HFFc6 (cell line): ENCODE measurements at places on chromosomes 3 and 15.

DNA sequence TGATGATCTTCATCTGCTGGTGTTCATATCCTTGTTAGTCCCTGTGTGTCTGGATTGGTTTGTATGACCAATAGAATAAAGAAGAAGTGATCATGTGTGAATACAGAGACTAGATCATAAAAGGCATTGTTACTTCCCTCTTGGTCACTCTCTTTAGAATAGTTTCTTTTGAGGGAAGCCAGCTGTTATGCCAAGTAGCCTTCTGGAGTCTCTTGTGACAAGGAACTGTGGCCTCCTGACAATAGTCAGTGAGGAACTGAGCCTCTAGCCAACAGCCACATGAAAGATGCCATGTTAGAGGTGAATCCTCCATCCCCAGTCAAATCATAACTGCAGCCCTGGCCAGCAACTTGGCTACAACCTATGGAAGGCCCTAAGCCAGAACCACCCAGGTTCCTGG is 63.0 kb upstream of the SMAD3 start:
- no peak for DNase-seq

DNA sequence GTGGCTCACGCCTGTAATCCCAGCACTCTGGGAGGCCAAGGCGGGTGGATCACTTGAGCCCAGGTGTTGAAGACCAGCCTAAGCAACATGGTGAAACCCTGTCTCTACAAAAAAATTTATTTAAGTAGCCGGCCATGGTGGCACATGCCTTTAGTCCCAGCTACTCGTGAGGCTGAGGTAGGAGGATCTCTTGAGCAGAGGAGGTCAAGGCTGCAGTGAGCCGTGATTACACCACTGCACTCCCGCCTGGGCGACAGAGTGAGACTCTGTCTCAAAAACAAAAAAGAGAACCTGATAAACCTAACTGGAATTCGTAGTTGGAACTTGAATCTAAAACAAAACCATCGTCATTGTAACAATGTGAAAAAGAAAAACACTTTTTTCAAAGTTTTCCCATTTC is 57.1 kb downstream of the TCAIM start:
- DNase-seq: no peak

- DNase-seq: no peak
These were observed 312.0 kb upstream of the CCDC54 start for GRCh38 chr3:107065094-107065861.

- no peak for DNase-seq
These were observed 1.2 kb upstream of the CAPN3 start for GRCh38 chr15:42358141-42358540.

GRCh38 chr3:127207727-127208482 is 15.0 kb downstream of the PRR23E start:
- DNase-seq: no peak

DNA sequence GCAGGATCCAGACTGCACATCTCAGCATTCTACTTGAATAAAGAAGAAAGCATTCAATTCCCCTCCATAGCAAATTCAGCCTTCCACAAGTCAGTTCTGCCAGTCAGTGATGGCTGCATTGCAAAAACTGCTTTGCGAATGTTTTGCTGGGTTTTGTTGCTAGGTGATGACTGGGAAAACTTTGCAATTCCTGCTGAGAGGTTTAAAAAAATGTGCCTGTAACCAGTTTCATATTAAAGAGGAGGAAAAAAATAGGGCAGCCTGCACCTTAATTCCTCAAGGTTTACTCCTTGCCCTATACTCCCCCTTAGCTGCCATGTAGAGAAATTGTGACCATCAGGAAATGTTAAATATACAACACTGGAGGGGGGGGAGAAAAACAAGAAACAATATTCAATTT is 225.6 kb upstream of the ATP11B start:
- DNase-seq: no peak

- no peak for DNase-seq
These were observed 4.2 kb downstream of the TBC1D23 start for GRCh38 chr3:100265016-100265415.

- DNase-seq: no peak
These were observed 131.7 kb upstream of the ROBO2 start for GRCh38 chr3:76908156-76908555.

GRCh38 chr15:67777773-67778172 is 47.5 kb upstream of the SKOR1 start:
- no peak for DNase-seq

- peak; percentile 90 for DNase-seq
These were observed 1.4 kb downstream of the CRTAP start for GRCh38 chr3:33115024-33115768.

- DNase-seq: no peak
These were observed 3.5 kb upstream of the ROPN1B start for GRCh38 chr3:125965505-125965904.

DNA sequence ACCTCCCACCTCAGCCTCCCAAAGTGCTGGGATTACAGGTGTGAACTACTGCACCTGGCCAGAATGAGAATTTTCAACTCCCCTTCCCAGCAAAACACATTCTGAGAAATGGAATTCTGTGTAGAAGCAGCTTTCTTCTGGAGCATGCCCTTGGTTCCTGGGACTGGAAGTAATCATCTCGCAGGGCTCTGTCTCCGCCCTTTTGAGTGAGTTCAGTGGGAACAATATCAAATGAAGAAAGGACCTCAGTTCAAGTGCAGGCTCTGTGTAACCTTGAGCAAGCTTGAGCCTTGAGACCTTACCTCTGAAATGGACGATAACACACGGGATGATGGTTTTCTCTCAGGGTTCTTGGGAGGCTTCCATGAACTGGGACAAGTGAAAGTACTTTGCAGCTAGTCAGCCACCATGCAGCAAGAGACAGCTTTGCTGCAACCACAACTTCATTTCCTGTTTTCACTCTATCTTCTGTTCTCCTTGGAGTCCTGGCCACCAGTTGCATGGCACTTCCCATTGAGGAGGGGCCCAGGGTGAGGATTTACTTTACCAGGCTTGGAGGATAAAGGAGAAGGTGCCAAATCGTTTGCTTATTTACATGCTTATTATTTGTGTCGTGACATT is 35.7 kb upstream of the IGF1R start:
- DNase-seq: no peak

- DNase-seq: peak; percentile 58
These were observed 157.3 kb downstream of the ADAMTS9 start for GRCh38 chr3:64530434-64531049.

- peak; percentile 62 for DNase-seq
These were observed 645.9 kb downstream of the OTOL1 start for GRCh38 chr3:162142511-162142910.

DNA sequence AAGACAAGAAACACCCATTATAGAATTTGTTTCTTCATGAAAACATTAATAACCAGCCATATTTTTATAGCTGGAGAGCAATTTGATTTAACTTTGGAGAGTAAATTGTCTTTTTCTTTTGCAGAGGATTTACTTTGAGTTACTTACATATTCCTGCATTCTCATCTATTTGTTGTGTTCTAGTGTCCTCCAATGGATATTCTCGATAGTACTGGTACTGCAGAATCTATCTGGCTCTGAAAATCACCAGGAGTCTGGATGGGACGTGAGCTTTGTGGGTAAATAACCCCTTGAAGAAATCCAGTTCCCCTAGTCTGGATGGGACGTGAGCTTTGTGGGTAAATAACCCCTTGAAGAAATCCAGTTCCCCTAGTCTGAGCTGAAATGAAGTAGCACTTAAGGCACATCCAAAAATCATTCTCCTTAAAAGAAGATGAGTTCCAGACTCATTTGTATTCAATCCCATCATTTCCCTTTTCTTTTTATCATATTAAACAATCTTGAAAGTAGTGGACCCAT is 294.1 kb upstream of the UBE2E2 start:
- DNase-seq: no peak

- no peak for DNase-seq
These were observed 107.3 kb downstream of the HERC1 start for GRCh38 chr15:63726491-63726890.

- DNase-seq: peak; percentile 73
These were observed 13.8 kb downstream of the ATP10A start for GRCh38 chr15:25849157-25849921.

- DNase-seq: no peak
These were observed 224.2 kb upstream of the CFAP20DC start for GRCh38 chr3:59273976-59274375.

- no peak for DNase-seq
These were observed 26.6 kb downstream of the AGBL1 start for GRCh38 chr15:86106306-86106705.

- DNase-seq: no peak
These were observed 33.9 kb upstream of the SLC41A3 start for GRCh38 chr3:126117786-126118185.

GRCh38 chr3:100766069-100766468 is 56.8 kb downstream of the TFG start:
- no peak for DNase-seq

DNA sequence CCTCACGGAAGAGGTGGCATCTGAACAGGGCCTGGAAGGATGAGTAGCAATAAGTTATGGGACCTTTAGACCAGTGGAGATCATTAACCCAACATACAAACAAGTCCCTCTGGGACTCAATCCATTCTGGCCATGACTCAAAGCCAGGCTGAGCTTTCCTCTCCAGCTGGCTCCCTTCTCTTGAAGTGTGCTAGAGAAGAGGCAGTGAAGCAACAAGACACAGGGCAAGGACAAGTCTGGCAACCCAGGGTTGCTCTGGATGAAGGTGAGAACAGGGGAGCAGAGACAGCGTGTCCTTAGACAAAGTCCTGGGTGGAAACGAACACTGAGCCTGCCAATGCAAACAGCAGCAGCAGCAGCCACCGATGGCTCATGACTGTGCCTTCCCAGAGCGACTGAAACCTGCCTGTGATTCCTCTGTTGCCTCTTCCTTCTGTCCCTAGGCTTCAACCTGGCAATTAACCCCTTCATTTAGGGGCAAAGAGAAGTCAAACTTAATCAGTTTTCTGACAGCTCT is 86.8 kb downstream of the BDH1 start:
- DNase-seq: peak; percentile 37

- DNase-seq: no peak
These were observed 719 bp downstream of the FEZF2 start for GRCh38 chr3:62372621-62373041.

GRCh38 chr15:65906396-65906795 is 37.1 kb downstream of the RAB11A start:
- no peak for DNase-seq

DNA sequence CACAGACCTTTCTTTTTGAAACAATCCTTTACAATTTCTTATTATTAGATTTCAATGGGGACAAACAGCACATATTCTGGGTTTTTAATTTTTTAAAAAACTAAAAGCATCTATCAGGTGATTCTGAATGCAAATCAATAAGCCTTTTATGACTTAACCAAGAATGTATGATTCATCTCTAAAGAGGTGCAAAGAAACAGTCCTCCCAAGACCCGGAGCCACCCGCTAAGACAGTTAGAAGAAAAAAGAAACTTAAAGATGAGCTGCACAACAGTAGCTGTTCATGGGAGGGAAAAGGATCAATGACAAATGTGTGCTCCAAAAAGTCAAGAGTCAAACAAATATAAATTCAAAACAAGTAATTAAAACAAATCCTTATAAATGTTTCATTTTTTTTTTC is 319.5 kb downstream of the THSD4 start:
- DNase-seq: no peak

DNA sequence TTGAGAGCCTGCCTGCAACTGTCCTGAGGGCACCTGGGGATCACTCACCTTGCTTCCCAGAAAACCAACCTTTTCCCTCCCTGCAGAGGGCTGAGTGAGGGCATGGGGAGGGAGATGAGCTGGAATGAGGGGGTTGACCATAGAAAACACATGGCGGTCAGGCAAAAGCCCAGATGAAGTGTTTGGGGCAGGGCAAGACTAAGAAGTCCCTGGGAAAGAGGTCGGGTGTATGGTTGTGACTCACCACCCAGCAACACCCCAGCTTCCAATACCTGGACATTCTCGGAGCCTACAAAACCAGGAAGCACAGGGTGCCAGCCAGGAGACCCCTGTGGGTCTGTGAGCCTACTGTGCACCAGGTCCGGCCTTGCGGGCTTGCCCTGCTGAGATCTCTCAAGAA is 95.3 kb upstream of the ATP2B2 start:
- no peak for DNase-seq

- no peak for DNase-seq
These were observed 3.0 kb downstream of the MFAP1 start for GRCh38 chr15:43821505-43821904.

- no peak for DNase-seq
These were observed 985.2 kb upstream of the SEMA6D start for GRCh38 chr15:46732060-46732459.

- DNase-seq: peak; percentile 17
These were observed 70.9 kb downstream of the DCUN1D1 start for GRCh38 chr3:182909318-182910040.

- no peak for DNase-seq
These were observed 69.5 kb upstream of the MBNL1 start for GRCh38 chr3:152199102-152199840.

- DNase-seq: no peak
These were observed 659.3 kb downstream of the ROBO2 start for GRCh38 chr3:77699125-77699691.

DNA sequence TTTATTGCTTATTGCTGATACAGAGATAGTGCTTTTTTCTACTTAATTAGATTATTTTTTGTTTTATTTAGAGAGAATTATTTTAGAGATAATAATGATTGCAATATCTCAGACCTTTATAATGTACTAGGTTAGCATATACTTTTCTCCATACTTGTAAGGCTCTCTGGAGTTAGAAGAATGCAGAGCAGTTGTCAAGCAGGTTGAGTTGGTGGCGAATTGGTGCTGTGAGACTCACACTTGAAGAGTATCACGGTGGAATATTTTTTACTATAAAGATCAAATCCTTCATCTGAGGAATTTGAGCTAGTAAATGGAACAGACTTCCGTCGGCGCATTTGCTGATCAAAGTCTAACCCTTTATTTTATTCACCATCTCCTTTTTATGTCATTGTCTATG is 47.3 kb upstream of the MDFIC2 start:
- no peak for DNase-seq

DNA sequence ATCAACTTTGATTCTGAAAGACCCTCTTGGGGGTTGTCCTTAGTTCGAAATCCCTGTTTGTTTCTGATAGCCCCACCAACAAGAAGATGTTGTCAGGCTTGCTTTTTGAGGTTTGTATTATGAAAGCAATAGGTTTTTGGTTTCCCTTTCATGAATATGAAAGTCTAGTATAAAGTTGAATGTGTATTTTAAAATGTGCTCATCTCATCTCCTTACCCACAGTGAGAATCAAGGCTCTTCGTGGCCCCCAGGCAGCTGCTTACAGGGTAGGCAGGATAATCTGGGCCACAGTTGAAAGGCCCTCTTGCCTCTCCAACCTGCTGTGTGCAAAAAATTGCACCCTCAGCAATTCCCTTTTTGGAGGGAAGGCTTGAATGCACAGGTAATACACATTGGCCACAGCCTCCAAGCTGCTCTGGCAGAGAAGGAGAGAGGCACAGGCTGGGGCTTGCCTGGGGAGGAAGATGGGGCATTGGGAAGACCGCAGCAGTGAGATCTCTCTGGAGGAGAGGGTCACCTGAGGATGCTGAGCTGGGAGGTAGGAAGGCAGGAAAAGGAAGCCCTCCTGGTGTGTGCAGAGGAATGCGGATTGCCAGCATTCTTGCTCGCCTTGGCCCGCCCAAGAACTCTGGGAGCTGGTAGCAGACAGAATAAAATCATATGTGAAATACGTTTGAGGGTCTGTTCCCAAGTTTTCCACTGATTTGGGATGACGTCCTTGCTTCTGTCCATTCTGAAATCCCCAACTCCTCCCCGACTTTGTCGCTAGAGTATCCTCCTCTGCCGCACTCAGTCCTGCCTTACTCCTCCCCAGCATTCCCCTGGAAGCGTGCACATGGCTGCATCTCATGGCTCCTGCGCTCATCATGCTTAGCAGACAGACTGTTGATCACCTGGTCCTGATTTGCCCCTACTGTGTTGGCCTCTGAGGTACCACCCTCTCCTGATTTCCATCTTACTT is 196.4 kb downstream of the RPLP1 start:
- DNase-seq: no peak

- no peak for DNase-seq
These were observed 84.9 kb downstream of the EDEM1 start for GRCh38 chr3:5272387-5272786.
